ENCODE measurements at places on chromosomes 5 and 9.

DNA sequence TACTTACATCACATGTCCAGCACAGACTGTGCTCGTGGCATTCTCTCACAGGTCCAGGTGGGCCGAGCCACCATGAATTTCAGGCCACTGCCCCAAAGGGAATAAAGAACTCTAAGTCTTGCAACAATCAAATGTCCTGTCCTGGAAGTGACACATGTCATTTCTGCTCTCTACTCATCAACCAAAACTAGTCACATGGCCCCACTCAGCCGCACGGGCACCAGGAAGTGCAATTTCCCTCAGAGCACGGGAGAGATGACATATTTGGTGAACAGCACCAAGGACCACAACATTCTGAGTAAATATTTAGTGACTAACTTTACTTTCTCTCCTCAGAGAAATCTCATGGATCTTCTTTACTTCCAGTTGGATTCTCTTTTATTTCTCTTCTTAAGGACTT is 131.1 kb upstream of the TUT7 start:
- DNase-seq, result no peak

- no peak for DNase-seq
Observed at GRCh38 chr5:159210210-159210661, 883 bp upstream of the RNF145 start.

DNA sequence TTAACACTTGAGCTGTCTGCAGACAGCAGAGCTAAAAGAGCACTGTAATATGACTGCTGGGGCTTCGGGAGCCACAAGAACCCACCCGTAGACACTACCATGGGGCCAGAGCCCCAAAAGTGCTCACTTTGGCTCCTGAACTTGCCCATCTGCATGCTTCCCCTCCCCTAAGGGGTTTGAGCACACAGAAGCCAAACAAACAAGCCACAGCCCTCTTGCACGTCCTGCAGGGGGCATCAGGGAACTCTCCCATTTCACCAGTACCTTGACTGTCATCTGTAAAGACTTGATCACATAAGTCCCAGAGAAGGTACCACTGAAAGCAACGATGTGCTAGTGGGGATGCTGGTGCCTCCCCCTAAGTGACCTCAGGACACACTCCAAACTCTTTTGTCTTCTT is 681.8 kb downstream of the SEMA5A start:
- DNase-seq, result no peak

DNA sequence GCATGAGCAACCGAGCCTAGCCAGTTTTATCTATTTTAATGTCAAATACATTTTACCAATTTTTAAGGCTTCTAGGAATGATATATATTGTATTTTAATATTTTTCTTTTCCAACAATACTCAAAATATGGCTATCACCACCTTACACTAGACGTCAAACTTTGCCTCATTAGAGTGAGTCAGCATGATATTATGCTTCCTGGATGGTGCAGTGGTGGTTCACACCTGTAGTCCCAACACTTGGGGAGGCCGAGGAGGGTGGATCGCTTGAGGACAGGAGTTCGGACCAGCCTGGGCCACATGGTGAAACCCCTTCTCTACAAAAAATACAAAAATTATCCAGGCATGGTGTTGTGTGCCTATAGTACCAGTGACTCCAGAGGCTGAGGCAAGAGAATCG is 7.3 kb upstream of the CDC14B start:
- DNase-seq, result no peak

DNA sequence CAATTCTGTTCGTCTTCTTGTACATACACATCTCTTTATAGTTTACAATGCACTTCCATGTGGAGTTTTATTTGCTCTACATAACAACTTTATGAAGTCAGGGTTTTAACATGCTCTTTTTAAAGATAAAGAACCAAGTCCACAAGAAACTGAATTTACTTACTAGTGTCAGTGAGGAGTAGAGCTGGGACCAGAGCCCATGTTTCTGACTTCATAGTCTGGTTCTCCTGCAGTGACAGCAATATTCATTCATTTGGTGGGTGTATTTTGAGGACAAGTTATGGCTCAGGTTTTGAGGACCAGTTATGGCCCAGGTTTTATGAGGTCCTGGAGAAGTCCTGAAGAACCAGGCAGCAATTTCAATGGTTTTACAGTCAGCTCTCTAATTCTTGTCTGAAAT is 481.9 kb upstream of the TNC start:
- DNase-seq, result no peak

GRCh38 chr5:10987925-10988504 is 227.0 kb upstream of the DAP start:
- DNase-seq, result peak; percentile 59

- DNase-seq, result no peak
Observed at GRCh38 chr5:64576250-64576649, 70.4 kb downstream of the RGS7BP start.

GRCh38 chr9:129331772-129332500 is 153.9 kb upstream of the IER5L start:
- no peak for DNase-seq

- peak; percentile 71 for DNase-seq
Observed at GRCh38 chr5:75335952-75336614, 937 bp upstream of the HMGCR start.

- DNase-seq, result no peak
Observed at GRCh38 chr5:73666891-73667290, 40.9 kb downstream of the ARHGEF28 start.

DNA sequence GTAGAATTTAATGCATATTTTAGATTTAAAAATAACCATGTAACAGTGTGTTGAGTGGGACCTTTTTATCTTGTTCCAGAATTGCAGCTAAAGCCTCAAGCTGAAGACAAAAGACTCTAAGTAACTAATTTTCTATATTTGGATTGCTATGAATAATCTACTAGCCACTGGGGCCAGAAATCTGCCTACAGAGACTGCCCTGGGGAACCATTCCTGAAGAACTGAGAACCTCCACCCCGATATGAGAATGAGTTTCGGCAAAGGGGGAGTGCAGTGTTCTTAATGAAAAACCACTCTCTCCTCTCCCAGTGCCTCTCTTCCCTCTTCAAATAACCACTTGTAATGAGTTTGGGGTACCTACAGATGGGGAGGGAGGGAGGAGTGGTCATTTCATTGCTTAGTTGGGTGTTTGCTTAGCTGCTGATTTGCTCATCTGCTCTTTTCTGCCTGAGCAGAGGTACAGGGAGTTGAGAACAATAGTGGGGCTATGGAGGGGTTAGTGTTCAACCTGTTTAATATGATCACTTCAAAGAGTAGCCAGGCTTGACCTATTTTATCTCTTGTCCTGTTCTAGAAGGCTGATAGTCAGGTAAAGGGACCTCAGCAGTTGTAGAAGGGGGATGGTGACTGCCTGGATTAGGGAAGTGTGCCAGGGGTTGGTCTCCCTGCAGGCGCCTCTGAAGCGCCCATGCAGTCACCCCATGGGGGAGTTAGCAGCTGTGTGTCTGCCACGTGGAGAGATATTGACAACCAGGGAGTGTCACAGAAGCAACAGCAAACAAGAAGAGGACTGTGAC is 47.7 kb downstream of the ATG10 start:
- no peak for DNase-seq

DNA sequence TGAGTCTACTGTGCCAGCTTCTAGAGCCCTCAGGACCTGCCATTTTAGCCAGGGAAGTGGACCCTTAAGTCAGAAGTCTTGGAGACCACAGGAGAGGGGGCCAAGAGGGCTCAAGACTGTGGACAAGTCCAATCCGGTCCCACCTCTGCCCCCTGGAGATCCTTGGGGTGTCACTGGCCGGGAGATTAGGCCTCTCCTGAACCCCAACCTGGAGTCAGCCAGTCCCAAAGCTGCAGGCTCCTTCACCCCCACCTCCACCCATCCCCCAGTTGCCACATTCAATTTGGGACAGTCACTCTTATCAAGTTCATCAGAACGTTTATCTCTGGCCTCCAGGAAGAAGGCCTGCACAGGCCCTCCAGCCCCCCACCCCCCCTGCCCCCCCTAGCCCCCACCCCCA is 290 bp downstream of the SLC23A1 start:
- no peak for DNase-seq

GRCh38 chr5:120567921-120568320 is 103.8 kb downstream of the PRR16 start:
- DNase-seq, result no peak

- no peak for DNase-seq
Observed at GRCh38 chr5:108615216-108615615, 132.5 kb upstream of the FER start.

GRCh38 chr5:139678751-139679750 is 30.9 kb downstream of the CXXC5 start:
- DNase-seq, result no peak

DNA sequence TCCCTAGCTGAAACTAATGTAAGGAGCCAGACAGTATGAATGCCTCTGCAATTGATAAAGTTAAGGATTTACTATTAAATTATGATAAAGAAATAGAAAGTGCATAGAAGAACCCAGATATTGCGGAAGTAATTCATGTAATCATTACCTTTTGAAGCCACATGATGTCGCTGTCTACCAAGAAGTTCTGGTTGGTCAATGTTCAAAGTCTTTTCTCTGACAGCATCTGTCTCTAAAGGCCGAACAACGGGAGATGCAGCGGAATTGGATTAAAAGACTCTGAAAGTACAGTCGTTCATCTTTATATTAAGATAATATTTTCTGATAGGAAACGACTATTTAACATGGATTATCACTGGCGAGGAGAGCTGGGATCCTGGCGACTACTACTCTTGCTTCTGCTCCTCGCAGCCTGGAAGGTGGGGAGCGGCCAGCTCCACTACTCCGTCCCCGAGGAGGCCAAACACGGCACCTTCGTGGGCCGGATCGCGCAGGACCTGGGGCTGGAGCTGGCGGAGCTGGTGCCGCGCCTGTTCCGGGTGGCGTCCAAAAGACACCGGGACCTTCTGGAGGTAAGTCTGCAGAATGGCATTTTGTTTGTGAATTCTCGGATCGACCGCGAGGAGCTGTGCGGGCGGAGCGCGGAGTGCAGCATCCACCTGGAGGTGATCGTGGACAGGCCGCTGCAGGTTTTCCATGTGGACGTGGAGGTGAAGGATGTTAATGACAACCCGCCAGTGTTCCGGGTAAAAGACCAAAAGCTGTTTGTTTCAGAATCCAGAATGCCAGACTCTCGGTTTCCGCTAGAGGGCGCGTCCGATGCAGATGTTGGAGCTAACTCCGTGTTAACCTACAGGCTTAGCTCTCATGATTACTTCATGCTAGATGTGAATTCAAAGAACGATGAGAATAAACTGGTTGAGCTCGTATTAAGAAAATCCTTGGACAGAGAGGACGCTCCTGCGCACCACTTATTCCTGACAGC is at the start of gene PCDHA8:
TSS of gene PCDHA8 (plus strand) at position 210 of the 985 bp plus-strand sequence. CDS start at position 345, 135 bp downstream.
- DNase-seq, result no peak

DNA sequence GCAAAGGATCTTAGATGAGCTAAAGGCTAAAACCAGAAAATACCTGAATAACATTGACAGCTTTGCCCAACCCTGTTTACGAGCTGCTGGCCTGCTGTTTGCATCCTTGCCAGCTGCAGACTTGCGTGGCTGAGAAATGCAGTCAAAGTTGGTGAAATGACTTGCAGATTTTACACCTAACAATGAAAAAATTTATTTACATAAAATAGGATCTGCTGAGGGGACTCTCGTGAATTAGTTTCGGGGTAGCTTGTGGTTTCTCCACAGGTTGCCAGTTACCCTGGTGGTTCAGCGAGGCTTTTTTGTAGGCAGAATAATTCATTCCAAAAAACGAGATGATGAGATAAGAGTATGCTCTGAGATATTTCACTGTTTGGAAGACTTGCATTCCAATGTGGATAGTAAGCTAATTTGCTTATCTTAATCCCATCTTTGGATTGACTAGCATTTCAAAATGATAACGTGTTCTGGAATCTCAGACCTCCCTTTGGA is 65.7 kb upstream of the FANCC start:
- no peak for DNase-seq

All from adrenal gland (tissue), 19 donors.